ENCODE measurements at places on chromosomes 3 and 15. TPM values are rescaled to one million over a fixed set of nuclear protein-coding genes. Genes with fewer than 3 reads are reported as not detected.

DNA sequence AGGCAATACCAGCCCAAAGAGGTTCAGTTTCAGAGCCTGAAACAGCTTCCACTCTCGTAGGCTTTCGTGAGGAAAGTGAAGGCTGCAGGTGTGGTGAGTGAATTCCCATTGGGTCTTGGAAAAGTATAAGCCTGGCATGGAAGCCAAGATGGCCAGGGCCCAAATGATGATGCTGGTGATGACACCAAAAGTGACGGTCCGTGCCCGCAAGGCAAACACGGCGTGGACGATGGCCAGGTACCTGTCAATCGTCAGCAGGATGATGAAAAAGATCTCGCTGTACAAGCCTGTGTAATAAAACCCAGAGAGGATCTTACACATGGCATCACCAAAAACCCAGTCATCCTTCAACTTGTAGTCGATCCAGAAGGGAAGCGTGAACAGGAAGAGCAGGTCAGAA lies 4.4 kb downstream of the CCR1 start:
- DNase-seq, result no peak

DNA sequence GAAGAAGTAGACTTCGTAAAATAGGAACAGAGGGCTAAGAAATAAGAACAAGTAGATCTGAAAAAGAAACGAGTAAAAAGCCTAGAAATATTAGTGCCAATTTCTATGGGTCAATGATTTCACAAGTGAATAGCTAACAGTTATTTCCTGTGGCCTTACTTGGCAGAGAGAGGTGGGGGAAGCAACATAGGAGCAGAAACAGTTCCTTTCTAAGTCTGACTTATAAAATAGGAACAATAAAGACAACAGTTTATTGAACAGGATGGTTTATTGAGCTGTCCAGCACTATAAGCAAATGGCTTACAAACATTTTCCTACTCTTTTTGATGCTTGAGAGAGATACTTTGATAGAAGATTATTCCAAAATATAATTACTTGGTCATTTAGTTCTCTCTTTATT lies 37.9 kb downstream of the AGTR1 start:
- no peak for DNase-seq

DNA sequence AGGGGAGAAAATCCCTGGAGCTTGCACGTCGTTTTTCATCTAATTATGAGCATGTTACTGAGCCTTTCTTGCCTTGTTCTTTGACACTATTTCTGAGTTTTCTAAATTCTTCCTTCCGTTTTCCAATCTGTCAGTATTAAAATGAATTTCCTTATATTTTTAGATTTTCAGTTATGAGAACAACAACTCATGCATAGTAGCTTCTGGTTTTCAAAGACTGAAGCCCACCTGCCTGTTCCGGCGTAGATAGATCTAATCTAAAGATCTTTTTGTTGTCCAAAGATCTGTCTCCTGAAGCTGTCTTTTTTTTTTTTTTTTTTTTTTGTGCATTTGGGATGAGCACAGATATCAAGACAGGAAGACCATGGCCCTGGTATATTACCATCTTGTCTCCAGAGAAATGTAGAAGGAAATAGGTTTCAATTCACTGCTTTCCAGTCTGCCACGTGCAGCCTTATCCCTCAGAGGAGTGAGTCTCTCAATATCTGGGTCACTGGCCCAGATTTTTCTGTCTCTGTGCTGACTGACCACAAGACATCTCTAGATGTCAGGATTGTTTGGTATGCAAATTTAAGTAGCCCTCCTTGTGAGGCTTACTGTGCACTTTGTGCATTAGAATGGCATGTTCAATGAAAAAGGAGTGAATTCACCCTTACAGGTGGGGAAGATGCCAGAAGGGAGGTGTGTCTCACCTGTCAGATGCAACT lies 222.3 kb upstream of the TMC3 start:
- no peak for DNase-seq

GRCh38 chr3:50401978-50402595 lies 42.8 kb upstream of the TMEM115 start:
- DNase-seq, result no peak

GRCh38 chr3:50675179-50676030 lies 678 bp downstream of the DOCK3 start:
- DNase-seq, result no peak

GRCh38 chr3:106339551-106339950 lies 470.7 kb upstream of the CBLB start:
- DNase-seq, result no peak

DNA sequence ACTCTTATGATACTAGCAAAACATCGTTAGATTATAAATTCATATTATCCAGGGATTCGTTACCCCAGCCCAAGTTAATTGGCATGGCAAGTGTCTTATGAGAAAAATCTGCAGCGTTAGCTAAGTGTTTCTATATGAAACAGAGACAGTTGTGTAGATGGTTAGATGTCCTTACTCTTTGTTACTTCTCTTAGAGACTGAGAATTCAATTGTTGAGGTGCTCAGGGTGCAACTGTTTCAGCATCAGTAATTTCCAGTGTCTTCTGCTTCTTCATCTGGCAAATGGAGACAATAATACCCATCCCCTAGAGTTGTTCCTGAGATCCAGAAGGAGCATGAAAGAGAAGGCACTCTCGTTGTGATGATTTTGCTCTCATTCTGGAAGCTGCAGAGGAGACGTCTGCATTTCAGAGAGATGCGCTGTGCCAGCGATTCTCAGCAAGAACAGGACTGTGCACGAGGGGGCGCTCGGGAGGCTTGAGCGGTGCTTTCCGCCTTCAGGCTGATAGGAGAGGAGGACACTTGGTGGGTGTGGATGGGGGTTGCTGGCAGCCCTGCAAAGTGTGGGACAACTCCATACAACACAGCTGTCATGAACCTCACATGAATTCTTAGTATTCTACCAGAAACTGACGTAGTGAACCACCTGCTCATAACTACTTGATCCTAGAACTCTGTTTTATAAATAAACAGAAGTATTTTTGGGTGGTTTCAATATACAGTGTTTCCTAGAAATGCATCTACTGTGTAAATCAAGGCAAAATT lies 39.7 kb upstream of the SPSB4 start:
- DNase-seq, result peak; percentile 30

- DNase-seq, result no peak
Observed at GRCh38 chr3:3086239-3086638, 23.9 kb downstream of the IL5RA start.

DNA sequence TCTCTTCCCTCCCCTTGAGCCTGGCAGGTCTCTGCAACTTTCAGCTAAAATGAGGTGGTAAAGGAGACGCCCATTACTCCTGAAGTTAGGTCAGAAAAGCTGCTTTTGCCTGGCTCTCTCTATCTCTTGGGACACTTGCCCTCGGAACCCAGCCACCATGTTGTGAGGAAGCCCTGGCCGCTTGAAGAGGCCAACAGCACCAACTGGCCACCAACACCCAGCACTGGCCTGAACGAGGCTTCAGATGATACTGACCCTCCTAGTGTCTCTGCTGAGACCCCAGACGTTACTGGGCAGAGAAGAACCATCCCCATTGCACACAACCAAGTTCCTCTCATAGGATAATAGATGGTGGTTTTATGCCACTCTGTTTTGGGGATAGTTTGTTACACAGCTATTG lies 49.5 kb upstream of the PCSK6 start:
- DNase-seq, result no peak

DNA sequence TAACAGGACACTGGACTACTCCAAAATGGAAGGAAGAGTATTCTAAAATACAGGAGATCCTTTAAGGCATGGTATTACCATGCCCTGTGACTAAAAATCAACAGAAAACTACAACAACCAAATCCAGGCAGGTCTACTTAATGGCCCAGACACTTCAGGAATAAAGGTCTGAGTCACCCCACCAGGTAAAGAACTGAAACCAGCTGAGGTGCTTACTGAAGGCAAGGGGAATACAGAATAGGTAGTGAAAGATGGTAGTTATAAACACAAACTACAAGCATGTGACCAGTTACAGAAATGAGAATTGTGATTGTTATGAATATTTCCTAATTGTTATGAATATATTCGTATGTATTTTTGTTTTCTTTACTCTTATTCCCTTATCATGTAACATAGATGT lies 13.4 kb downstream of the IFT57 start:
- no peak for DNase-seq

DNA sequence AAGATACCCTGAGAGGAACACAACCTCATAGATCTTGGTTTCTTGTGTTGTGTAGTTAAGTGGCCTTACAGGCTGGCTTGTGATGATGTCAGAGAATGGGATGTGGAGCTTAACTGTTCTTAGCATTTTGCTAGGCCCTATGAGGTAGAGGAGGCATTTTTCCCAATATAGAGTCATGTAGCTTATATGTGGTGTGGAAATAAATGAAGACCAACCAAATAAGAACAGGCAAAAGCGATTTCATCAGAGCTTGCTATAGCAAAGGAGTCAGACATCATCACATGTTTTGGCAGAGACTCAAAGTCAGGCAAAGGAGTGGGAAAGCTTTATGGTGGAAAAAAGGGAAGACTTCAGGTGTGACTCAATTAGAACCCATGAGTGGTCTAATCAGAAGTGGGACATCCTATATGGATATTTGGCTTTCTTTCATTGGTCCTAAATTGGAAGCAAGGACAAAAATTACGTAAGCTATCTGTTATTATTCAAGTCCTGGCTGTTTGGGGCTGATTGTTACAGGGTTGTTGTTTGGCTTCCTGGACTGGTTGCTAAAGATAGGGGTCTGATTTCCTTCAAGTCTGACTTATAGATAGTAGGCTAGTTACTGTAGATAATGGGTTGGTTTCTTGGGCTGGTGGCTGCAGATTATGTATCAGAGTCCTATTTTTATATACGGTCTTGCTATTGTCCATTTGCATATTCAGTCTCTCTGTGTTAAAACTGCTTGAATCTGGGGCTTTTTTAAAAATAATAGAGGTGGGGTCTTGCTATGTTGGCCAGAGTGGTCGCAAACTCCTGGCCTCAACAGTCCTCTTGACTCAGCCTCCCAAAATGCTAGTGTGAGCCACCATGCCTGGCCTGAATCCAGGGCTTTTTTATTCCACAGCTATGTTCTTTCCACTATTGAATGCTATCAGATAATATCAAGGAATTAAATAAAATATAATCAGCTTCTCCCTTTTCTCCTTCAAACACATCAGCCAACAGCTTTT lies 30.3 kb upstream of the SETD2 start:
- DNase-seq, result no peak

GRCh38 chr3:124142389-124142970 lies 150.6 kb upstream of the ROPN1 start:
- no peak for DNase-seq

- DNase-seq, result no peak
Observed at GRCh38 chr3:168693870-168694269, 598.1 kb upstream of the GOLIM4 start.

- peak; percentile 22 for DNase-seq
Observed at GRCh38 chr3:128551451-128551850, 58.5 kb upstream of the GATA2 start.

DNA sequence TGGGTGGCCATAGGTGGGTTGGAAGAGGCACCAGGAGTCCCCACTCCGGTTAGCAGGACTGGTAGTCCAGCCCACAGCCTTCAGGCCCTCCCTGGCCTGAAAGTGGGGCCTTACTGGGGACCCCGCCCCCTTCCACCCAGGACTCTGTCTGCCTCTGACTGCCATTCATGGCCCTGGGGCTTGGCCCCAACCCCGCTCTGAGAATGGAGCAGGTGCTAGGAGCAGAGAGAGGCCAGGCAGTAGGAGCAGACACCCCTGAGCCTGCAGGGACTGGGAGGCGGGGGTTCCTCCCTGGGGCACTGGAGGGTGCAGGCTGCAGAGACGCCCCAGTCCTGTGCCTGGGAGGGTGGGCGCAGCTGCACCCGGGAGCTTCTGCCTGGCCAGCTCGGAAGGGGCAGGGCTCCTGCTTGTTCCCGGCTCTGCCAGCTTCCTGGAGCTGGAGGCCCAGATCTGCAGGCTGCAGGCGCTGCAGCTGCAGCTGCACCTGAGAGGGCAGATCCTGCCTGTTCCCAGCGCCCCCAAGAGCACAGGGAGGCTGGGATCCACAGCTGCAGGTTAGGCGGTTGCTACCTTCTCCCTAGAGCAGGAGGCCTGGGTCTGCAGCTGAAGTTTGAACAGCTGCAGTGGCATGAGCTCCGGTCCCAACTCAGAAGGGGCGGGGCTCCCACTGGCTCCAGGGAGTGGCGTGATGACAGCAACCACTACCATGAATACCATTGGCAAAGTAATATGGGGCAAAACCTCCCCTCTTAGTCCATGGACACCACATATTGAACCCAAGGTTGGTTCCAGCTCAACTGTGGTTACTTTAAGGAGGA lies 194.7 kb downstream of the SQOR start:
- no peak for DNase-seq

DNA sequence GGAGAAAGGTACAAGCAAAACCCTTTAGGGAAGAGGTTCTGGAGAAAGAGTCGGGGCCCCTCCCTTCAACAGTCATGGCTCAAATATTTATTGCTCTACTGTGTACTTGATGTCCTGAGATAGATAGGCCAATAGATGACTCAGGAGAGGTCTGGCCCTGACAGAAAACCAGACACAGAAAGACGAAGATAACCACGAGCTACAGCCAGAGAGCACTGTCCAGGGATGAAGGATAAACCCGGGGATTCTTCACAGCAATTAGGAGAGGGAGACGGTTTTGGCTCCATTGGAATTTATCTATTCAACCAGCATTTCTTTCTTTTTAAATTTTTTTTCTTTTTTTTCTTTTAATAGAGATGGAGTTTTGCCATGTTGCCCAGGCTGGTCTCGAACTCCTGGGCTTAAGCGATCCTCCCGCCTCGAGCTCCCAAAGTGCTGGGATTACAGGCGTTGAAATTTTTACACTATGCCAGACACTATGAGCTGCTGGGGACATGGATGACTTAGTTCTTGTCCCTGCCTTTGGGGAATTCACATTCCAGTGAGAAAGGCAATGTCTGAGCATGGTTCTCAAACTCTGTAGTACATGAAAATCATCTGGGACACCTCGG lies 4.6 kb upstream of the CIDEC start:
- DNase-seq, result no peak

Gene LMAN1L
- total RNA-seq, result not detected

Gene CYP8B1
- not detected for total RNA-seq

Gene VGLL3
- total RNA-seq, result 17.9 TPM

Gene CEP19
- total RNA-seq, result 2.1 TPM

Gene TGM5
- total RNA-seq, result 1.6 TPM

Gene SLCO2A1
- 7.5 TPM for total RNA-seq

Gene LRTM1
- not detected for total RNA-seq

Gene LMLN
- 3.9 TPM for total RNA-seq

Gene CLEC3B
- total RNA-seq, result 18.3 TPM
